Regular cardiac myocyte (primary cell): ENCODE measurements at places on chromosomes 1 and 21. TPM values are rescaled to one million over a fixed set of nuclear protein-coding genes. Genes with fewer than 3 reads are reported as not detected.

S100A2 gene
- total RNA-seq: 0.85 and 2.5 TPM in 2 replicates

PRAMEF9 gene
- not detected in 2 replicates for total RNA-seq

NFASC gene
- total RNA-seq: 13.8 and 42.6 TPM in 2 replicates

SDC3 gene
- total RNA-seq: 6.9 and 10.1 TPM in 2 replicates

DIRAS3 gene
- total RNA-seq: 8.2 and 128 TPM in 2 replicates

RUNX3 gene
- not detected in 2 replicates for total RNA-seq

RNF115 gene
- 9.6 and 10.1 TPM in 2 replicates for total RNA-seq

USH2A gene
- total RNA-seq: not detected in 2 replicates

KCNQ4 gene
- 0.19 and 0.28 TPM in 2 replicates for total RNA-seq

C1orf226 gene
- total RNA-seq: 0.19 and 0.56 TPM in 2 replicates

LCA5L gene
- 1.4 and 1.5 TPM in 2 replicates for total RNA-seq

GNB1 gene
- 66.0 and 119 TPM in 2 replicates for total RNA-seq

YARS1 gene
- total RNA-seq: 117 and 164 TPM in 2 replicates

ACBD3 gene
- 95.6 and 109 TPM in 2 replicates for total RNA-seq

PEAR1 gene
- total RNA-seq: 4.5 and 9.2 TPM in 2 replicates

HTR6 gene
- total RNA-seq: not detected in 2 replicates

UBXN10 gene
- under 0.01 and 0.28 TPM in 2 replicates for total RNA-seq

KIF26B gene
- total RNA-seq: 0.96 and 9.3 TPM in 2 replicates

RIMS3 gene
- 0.38 and 0.85 TPM in 2 replicates for total RNA-seq

INSRR gene
- under 0.01 TPM in 1 of 2 replicates, not detected in the other for total RNA-seq

DUSP23 gene
- total RNA-seq: 15.1 and 15.8 TPM in 2 replicates

LHX4 gene
- under 0.01 TPM in 1 of 2 replicates, not detected in the other for total RNA-seq

HTR1D gene
- total RNA-seq: not detected in 2 replicates

SERPINC1 gene
- total RNA-seq: not detected in 2 replicates

KRTAP12-2 gene
- not detected in 2 replicates for total RNA-seq

MAN1A2 gene
- 50.4 and 68.2 TPM in 2 replicates for total RNA-seq

DISP1 gene
- total RNA-seq: 2.9 and 7.3 TPM in 2 replicates

SYPL2 gene
- 0.19 and 0.56 TPM in 2 replicates for total RNA-seq
